ENCODE measurements at places on chromosomes 5 and 9.

DNA sequence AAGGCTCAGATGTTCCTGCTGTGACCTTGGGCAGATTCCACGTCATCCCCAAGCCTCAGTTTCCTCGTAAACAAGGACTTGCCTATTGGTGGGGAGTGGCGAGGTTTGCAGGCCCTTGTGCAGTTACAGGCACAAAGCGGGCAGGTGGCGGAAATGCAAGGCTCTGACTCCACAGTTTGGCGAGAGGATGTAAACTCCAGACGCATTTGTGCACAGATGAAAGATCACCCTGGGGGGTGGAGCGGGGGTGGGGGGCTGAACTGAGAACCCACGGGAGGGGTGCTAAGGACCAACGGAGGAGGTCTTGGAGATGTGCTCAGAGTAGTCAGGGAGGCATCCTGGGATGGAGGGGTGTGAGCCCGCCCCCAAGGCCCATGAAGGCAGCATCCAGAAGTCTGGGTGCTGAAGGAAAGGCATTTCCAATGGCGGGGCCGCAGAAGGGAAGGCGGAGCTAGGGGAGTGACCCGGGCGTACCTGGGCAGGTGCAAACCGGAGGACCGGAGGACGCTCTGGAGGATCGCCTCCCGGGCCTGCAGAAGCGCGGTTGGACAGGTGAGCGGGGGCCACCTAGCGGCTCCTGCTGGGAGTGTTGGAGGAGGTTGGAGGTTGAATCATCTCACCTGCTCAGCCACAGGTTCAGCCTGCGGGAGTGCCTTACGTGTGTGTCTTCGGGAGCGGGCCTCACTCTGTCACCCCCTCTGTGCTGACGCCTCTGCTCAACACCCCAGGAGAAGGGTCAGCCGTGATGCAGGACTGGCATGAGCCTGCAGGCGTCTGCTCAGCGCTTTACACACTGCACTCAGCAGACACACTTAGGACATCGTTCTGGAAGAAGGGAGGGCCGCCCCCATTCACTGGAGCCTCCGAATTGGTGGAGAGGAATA is 1.9 kb upstream of the FIBCD1 start:
- peak; percentile 62 for DNase-seq

DNA sequence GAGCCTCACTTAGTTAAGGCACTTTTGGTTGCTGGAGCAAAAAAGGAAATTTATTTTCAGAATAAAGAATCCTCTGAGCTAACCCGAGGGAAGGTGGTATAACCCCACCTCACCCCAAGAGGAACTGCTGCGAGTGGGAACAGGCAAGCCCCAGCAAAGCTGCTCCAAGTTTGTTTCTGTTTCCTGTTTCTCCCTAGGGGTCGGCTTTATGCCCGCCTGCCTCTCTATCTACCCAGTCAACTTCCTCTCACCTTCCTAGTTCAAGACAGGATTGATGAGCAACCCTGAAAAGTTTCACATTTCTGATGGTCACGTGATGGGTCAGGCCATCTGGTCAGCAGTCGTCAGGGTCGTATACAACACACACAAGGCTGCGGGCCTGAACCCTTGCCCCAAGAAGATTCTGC is 31.1 kb downstream of the TRIO start:
- no peak for DNase-seq

DNA sequence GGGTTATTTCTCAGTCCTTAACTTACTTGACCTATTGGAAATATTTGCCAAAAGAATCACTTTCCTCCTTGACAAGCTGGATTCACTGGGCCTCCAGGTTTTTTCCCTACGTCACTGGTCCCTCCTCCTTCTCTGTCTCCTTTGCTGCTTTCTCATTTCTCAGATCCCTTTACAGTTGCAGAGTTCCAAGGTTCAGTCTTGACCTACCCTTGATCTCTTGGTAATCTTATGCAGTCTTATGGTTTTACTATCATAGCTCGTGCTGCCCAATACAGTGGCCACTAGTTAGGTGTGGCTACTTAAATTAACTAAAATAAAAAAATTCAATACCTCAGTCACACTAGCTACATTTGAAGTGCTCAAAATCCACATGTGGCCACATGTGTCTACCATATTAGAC is 11.4 kb downstream of the SLC38A9 start:
- no peak for DNase-seq

DNA sequence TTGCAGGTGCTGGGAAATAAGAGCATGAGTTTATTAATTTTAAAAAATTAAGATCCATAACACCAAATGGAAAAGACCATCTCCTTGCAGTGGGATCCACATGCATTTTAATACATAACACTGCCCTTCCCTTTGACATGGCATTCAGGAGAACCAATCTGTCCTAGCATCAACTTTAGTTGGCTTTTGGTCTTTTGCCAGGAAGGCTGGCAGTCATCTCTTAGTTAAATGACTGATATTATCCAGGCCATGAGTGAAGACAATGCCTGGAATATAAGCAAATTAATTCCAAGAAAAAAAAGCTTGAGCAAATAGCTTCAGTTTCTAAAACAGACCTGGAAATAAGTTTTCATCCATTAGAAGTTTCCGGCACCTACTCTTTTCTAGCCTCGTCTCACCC is 55.1 kb upstream of the OTULINL start:
- DNase-seq, result no peak

- no peak for DNase-seq
Observed at GRCh38 chr9:17531642-17532254, 47.1 kb upstream of the SH3GL2 start.

DNA sequence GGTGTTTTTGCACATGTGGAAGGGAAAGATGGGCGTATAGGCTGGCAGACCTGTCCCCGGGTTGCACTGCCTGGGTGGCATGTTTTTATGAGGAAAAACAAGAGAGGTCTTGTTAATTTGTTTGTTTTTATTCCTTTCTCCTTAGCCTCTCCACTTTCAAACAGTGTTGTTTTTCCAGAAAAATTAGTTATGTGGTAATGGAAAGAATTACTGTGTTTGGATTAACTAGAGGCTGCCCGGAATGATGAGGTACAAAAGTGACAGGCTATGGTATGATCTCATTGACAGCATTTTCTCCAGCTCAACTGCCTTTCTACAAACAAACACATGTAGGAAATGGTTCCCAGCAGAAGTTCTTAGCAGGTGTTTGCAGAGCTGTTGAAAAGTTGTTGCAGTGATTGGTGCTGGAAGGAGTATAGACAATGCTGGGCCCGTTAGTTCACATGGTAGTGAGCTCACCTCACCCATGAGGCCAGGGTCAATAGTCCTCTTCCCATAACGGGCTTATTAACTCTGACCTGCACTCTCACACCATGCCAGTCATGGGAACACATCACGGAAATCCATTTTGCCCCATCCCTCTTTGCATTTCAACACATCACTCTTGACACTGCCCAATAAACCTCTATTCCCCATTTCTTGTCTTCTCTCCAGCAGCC is 111.3 kb upstream of the SAP30L start:
- DNase-seq, result no peak

DNA sequence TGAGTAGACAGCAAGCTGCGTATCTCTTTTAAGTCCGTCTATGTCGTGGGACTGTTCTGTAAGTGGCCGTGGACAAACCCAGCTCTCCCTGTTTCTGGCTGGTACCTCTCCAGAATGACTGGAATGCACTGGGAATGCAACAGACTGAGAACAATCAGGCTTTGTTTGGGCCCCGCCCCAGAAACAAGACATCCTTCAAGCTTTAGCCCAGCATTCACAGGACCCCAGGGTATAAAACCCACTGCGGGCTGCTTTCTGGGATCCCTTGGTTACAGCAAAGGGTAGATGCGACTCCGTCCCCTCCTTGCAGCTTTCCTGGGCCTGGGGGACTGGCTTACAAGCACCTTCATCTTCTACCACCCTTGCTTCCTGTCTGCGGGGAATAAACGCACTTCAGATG is 45.6 kb upstream of the SPTLC1 start:
- DNase-seq, result no peak

GRCh38 chr5:101955891-101956290 is 340.2 kb downstream of the SLCO4C1 start:
- DNase-seq, result no peak

GRCh38 chr5:135750506-135750905 is 84.0 kb upstream of the SLC25A48 start:
- no peak for DNase-seq

DNA sequence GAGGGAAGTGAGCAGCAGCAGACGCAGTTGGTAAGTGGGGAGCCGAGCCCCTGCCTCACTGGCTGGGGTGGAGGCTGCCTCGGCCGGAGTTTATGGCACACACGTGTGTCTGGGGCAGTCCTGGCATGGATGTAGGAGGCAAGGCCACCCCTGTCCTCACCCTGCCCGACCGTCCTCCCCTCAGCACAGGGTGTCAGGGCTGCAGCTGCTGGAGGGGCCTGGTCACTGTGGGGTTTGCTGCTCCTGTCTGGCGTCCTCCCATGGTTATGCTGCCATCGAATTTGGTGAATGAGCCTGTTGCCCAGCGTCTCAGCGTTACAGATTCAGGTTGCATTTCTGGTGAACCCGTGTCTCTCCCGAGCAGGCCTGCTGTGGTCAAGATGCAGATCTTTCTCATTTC is 32.4 kb downstream of the CEP72 start:
- DNase-seq, result no peak

DNA sequence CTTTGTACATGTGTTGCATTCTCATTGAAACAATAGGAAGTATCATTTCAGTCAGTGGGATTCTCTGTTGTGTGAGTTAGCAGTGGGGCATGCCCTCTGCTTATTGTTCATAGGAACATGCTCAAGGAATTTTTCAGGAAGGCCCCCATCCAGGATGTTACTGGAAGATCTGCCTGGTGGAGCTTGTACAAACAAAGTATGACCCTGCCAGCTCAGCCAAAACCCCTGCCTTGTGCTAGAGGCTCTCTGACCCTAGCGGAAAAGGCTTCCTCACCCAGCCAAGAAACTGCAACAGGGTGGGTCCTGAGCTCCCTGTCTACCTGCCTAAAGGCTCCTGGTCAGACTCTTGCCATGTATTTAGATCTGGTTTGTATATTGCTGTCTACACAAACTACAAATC is 43.2 kb downstream of the MRRF start:
- DNase-seq, result no peak

- DNase-seq, result no peak
Observed at GRCh38 chr9:73183917-73184861, 32.5 kb downstream of the ANXA1 start.

GRCh38 chr5:76472335-76473008 is 69.4 kb downstream of the IQGAP2 start:
- no peak for DNase-seq

GRCh38 chr9:99299211-99300102 is 77.4 kb downstream of the SEC61B start:
- no peak for DNase-seq

- peak; percentile 53 for DNase-seq
Observed at GRCh38 chr5:150411245-150411979, 1.3 kb downstream of the CD74 start.

DNA sequence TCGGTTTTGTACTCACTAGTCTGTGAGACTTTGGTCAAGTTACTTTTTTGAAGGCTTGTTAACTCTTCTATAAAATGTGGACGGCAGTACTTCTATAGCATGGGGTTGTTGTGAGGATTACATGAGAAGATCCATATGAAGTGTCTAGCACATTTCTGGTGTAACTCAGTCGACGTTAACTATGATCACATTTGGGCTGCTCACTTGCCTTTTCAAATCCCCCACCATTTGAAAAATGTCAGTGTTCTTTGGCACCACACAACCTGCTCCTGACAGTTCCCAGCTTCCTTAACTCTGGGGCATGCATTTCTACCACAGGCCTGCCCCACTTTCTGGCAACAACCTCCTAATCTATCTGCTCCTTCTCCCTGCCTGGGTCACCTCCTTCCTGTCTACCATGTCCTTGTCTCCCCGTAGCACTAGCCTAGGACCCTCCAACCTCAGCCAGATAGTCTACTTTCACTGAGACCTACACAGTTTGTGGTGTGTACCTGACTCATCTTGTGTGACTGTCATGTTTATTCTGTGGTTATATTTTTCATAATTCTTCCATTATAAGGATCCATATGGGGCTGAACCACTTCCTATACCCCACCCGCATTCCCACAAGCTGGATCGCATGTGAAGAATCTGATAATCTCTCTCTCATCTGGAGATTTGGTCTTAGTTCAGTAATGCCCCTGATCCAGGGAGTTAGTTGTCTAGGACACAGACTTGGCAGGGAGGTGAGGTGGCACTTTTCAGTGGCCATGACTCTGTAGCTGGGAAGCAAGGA is 30.2 kb upstream of the BASP1 start:
- DNase-seq, result no peak

DNA sequence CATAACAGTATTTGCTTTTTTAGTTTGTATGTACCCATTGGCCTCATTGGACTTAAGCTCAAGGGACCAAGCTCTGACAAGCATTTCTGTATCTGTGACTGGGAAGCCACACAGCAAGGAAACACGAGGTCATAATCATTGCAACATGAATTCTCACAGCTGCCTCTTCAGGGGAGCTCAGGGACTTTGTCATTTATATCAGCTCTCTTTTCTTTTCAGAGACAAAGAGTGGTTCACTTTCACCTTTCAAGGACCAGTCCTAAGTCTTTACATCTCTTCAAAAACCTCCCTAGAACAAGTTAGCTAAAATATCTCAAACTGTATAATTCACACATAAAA is 58.6 kb downstream of the ADAMTS12 start:
- DNase-seq, result no peak

GRCh38 chr5:113166261-113166660 is 189.7 kb downstream of the DCP2 start:
- no peak for DNase-seq

DNA sequence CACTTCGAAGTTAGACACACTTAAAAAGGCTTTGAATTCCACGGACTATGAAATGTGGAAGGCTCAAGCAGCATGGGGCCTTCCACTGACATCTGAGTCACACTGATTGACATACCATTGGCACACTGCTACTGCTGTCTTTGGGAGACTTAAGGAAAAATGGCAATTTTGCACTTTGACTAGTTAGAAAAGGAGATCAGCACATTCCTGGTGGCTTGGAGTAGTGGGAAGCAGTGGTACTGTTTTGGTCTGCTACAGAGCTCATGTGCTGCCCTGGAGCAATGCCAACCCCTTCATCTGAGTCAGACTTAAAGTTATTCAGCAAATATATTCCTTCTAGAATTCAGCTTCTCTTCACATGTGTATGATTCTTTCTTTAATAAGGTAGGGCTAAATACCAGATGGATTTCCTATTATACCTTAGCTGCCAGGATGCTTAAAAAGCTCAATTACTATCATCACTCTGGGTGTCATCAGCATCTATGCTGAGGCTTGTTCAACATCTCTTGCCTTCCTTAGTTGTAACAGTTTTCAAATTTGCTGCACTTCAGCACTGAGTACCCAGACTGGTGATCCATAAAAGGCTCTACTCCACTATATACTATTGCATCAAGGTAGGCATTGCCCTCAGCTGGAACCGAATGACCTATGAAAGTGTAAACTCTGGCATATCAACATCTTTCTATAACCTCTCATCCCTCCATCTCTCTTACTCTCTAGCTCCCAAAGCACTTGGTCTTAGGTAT is 42.3 kb upstream of the MOCS2 start:
- no peak for DNase-seq

DNA sequence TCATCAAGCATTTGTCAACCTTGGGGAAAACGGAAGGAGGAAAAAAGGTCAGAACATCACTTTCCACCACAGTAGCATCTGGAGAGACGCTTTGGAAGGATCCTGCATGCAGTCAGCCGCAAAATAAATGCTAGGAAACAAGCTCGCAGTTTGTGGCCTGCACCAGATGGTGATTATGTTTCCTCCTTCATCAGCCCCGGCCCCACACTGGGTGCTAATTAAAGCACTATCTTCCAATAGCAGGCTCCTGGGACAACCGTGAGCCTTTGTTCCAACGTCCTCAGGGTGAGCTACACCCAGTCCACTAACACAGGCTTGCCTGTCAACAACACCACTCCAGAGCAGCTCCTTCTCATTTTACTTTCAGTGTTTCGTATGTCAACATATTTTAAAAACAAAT is 64.0 kb downstream of the RNF130 start:
- peak; percentile 29 for DNase-seq

- DNase-seq, result no peak
Observed at GRCh38 chr5:40160435-40160834, 519.3 kb upstream of the PTGER4 start.

Measured in left ventricle myocardium inferior (tissue), 1 donor.